ENCODE measurements at places on chromosomes 1 and 21. TPM values are rescaled to one million over a fixed set of nuclear protein-coding genes. Genes with fewer than 3 reads are reported as not detected.

The SETD4 gene
- total RNA-seq = 19.4 TPM

- DNase-seq = no peak
These were observed 10.2 kb upstream of the RBM8A start for GRCh38 chr1:145937436-145937835.

The GNG4 gene
- total RNA-seq = not detected

The DMBX1 gene
- total RNA-seq = not detected

DNA sequence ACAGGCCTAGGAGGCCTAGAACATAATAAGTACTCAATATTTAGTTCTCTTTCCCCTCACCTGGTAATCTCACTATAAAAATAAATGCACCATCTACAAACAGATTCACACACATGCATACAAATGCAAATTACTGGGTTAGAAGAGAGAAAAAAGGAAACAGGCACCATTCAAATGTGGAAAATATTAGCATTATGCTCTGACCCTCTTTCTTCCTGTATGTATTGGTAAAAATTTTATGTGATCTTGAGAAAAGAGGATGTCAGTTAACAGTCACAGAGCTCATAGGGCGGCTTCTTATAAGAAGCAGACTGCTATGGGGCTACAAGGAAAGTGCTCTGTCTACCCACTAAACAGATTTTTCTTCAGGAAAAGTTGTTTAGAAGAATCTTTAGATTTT lies 565.4 kb downstream of the LMO4 start:
- DNase-seq = no peak

DNA sequence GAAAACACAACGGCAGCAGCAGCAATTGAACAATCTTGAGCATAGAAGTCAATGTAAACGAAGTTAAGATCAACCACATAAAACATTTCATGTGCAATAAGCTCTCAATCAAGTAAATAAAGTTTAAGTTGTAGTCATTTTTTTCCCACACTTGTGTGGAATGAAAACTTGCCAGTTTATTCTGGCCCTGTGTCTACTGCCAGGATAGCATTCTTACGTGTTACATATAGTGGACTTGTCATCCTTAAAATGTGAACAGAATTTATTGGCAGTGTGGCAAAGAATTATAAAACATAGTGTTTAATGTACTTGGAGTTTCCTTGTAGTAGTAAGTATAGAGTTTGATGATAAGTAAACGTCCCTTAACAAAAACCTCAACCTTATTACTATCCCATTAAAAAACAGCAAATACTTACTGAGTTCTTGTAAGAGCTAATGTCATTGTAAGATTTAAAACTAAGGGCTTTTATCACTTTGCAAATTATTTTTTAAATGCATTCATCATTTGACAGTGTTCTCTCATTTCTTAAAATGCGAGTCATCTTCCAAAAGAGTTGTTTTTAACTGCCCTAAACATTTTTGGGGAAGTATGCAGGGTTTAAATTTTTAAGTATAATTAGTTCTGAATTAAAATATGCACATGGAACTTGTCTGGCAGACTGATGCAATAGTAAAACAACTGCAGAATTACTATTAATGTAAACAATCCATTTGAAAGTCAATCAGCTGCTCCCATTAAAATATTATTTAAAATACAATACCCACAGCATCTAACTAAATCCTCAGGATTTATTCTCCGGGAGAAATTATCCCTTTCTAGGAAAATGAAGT lies 7.9 kb downstream of the COX20 start:
- no peak for DNase-seq

- no peak for DNase-seq
These were observed 73.7 kb upstream of the EDEM3 start for GRCh38 chr1:184828369-184828717.

GRCh38 chr1:232282498-232282897 lies 347.4 kb downstream of the SIPA1L2 start:
- DNase-seq = no peak

GRCh38 chr1:35506960-35507912 lies 50.0 kb downstream of the KIAA0319L start:
- DNase-seq = no peak

- DNase-seq = no peak
These were observed 10.5 kb downstream of the C1orf115 start for GRCh38 chr1:220700556-220701179.

- DNase-seq = no peak
These were observed 600.5 kb downstream of the USP25 start for GRCh38 chr21:16330082-16330907.

DNA sequence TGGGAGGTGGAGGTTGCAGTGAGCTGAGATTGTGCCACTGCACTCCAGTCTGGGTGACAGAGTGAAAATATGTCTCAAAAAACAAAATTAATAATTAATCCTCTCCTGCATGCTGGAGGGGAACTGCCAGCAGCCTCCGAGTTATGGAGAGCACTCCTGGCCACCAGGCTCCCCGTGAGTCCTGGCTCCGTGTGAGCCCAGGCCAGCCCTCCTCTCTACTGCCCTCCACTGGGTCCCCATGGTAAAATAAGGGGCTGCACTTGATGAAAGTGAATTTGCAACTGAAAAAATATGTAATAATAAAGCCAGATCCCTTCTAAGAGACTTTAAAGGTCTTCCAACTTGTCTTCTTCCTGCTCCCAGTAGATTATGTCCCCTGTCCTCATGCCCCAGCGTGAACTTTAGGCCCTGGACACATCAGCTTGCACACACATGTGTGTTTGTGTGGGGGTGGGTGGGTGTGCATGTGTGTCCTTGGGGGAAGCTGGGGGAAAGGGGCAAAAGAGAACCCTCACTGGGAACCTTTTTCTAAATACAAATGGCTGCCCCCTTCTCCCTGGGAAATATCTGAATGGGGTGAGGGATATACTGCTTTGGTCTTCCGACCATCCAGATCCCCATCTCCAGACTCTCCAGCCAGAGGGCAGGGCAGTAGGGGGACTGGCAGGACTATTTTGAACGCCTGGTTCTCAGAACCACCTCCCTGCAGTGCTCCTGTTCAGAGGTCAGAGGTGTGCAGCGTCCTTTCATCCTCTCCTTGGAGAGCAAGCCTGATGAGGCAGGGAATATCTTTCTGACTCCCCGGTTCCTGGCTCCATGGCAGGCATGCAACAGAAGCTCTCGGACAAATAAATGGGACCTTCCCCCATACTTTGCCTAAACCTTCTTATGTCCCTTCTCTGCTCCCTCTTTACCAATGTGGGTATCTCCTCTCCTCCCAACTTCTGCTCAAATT lies 26.2 kb downstream of the NEK2 start:
- DNase-seq = peak; percentile 61

- DNase-seq = no peak
These were observed 22.5 kb downstream of the CHD5 start for GRCh38 chr1:6157528-6158174.

GRCh38 chr21:33754481-33754880 lies 112.2 kb downstream of the ITSN1 start:
- DNase-seq = no peak

The PHLDA3 gene
- total RNA-seq = 97.1 TPM

DNA sequence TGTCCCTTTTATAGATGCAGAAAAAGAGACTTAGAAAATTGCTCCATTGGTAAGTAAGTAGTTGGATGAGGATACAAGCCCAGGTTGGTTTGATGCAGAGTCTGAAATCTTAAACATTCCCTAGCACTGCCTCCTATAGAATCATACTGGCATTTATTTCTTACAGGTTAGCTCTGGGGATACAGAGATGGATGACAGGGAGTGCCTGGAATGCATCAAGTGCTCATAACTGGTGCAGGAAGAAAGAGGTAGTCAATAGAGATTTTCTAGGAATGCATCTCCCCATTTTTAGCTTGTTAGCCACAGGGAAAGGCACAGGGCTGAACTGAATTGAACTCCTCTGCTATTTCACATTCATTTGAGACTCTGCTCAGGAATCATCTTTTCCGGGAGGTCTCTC lies 269.0 kb upstream of the USP24 start:
- DNase-seq = no peak

GRCh38 chr1:227895828-227896685 lies 51.7 kb downstream of the WNT9A start:
- peak; percentile 47 for DNase-seq

The KRTAP7-1 gene
- not detected for total RNA-seq

DNA sequence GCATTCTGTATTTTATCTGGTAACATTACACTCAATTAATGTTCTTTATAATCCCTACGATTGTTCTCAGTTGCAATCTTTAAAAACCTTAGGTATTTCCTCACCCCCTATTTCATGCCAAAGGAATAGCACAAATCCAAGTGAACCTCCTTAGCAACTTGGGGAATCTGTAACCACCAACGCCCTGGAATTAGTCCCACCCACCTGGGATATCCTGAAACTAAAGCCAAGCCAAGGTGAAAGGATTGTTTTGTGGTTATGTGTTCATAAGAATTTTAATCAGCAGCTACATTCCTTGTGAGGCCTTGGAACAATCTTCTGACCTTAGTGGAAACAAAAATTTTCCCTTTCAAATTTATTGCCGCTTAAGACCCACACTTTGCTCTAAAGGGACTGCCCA lies 908.7 kb downstream of the TTLL7 start:
- no peak for DNase-seq

DNA sequence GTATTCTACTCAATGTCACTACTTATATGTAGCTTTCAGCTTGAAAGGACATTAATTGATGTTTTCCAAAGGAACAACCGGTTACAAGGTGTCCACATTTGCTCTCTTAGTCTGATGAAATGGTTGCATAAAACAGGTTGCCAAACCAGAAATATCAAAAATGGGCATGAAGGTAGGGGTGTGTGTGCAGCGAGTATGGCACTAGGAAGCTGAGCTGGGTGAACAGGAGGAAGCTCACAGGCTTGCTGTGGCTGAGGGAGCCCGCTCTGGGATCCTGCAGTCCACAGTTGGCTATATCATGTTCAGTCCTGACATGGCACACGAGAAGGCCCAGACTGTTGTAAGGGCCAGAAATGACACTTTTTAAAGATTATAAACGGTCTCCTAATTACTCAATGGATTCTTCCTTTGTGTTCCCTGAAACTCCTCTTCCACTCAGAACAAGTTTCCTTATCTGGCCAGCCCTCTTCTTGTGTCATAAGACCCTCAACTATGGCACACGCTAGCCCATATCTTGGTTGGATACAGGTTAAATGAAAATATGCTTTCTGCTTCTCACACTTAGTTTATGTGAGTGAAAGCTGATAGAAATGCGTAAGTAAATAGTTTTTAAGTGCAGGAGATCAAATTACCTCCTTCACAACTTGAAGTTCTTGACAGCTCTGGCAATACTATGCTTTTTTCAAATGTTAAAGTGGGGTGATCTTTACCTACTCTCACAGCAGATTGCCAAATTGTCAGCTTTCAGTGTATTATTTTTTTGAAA lies 201.5 kb downstream of the LMO4 start:
- DNase-seq = no peak

The CDC42BPA gene
- total RNA-seq = 40.3 TPM

The HTR1D gene
- total RNA-seq = 1.1 TPM

The CD2 gene
- 9.8 TPM for total RNA-seq

The RGS8 gene
- total RNA-seq = not detected

DNA sequence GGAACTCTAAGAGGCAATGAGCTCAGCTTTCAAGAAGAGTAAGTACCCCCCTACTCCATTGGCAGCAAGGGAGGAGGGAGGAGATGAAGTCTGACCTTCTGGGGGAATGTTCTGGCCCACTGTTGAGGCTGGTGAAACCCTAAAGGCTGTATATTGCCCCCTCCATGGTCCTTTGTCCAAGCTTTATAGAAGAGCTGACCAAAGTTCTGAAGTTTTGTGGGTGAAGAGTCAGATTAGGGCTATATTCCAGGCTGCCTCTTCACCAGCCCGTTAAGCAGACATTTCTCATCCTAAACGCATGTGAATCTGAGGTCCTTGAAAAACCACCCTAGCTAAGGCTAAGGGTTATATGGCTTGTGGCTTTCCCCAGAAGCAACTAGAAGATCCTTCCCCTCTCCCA lies 1.4 kb downstream of the C1orf94 start:
- no peak for DNase-seq

The TSACC gene
- not detected for total RNA-seq

GRCh38 chr21:26777166-26777565 lies 68.0 kb downstream of the ADAMTS1 start:
- no peak for DNase-seq

GRCh38 chr1:109919303-109919702 lies 8.7 kb downstream of the CSF1 start:
- DNase-seq = no peak

- DNase-seq = no peak
These were observed 2.0 kb downstream of the FRRS1 start for GRCh38 chr1:99764439-99764838.

- DNase-seq = no peak
These were observed 11.0 kb downstream of the RO60 start for GRCh38 chr1:193070386-193070753.

The SAMD11 gene
- total RNA-seq = 2.2 TPM

The CCNL2 gene
- total RNA-seq = 165 TPM

DNA sequence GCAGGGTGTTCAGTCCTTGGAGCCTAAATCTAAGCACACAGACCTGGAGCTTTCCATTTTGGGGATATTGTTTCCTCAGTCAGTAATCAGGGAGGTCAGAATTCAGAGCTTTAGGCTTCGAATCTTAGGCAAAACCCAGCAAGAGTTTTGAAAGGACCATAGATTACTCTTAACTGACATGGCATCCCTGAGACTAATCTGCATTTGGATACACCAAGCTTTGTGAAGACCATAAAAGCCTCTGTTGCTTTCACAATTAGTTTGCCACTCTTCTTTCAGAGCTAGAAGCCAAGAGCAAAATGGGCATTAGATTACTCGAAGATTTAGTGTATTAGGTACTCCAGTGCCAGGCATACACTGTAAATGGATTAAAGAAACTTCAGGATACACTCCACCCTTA lies 131.8 kb upstream of the GREM2 start:
- no peak for DNase-seq

DNA sequence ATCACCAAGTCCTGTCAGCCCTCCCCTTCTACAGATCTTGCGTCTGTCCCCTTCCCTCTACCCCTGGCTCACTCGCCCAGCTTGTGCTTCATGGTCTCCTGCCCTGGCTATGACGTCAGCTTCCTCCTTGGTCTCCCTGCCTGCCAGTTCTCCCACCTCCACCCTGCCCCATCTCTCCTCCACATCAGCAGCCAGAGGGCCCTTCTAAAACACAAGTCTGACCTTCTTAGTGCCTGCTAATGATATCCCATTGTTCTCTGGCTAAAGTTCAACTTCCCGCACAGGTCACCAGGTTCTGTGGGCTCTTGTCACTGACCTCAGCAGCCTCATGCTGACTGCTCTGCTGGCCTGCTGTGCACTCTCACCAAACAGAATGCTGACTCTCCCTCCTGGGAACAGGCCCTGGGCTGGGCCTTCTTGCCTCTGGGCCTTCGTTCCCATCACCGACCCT lies 24.7 kb upstream of the MYCL start:
- no peak for DNase-seq

The GPR37L1 gene
- 0.06 TPM for total RNA-seq

The ZBTB8A gene
- total RNA-seq = 8.4 TPM

GRCh38 chr1:35270836-35271235 lies 2.3 kb downstream of the ZMYM4 start:
- DNase-seq = no peak

- DNase-seq = no peak
These were observed 39.6 kb downstream of the F3 start for GRCh38 chr1:94501935-94502334.

The ADAM30 gene
- total RNA-seq = not detected

The SLC44A3 gene
- 19.3 TPM for total RNA-seq

Measured in lower lobe of right lung (tissue), 2 donors.